Stimulated activated CD4-positive, alpha-beta T cell treated with anti-CD3 and anti-CD28 coated beads, Interleukin-15, amount 100 ng/mL, for 24 hours (primary cell): ENCODE measurements at places on chromosomes 7 and 10.

DNA sequence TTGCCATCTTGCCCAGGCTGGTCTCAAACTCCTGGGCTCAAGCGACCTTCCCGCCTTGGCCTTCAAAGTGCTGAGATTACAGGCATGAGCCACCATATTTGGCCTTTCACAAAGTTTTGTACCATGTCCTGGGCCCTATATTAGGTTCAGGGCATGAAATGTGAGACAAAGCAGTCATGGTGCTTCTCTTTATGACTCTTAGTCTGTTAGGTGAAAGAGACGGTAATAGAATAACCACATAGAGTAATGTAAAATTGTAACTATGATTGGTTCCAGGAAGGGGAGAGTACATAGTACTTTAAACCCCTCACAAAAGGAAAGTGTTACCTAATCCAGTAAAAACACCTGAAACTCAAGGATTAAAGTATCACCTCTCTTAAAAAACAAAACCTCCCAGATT, 144.7 kb downstream of the SPAG6 start:
- DNase-seq = no peak

- no peak for DNase-seq
Observed at GRCh38 chr7:131524115-131524514, 32.3 kb downstream of the PODXL start.

- DNase-seq = no peak
Observed at GRCh38 chr7:148670374-148670773, 28.3 kb upstream of the CUL1 start.

DNA sequence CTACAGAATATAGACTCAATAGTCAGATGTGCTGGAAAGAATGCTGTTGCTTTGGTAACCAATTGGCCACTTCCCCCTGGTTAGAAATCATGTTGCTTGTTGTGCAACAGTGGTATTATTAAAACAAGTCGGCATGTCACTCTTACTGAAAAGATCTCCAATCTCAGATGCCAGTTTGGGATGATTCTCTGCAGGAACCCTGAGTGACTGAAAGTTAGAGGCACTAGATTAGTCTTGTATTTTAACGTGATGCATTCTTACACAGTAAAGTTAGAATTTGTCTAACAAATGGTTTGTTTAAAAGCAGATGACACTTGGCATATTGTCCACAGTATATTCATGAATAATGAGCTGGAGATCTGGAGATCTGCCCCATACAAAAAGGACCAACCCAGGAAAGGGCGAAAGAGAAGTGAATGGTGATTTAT, 287.6 kb downstream of the TWIST1 start:
- DNase-seq = no peak
